HEK293T (cell line): ENCODE measurements at places on chromosomes 7 and 10.

DNA sequence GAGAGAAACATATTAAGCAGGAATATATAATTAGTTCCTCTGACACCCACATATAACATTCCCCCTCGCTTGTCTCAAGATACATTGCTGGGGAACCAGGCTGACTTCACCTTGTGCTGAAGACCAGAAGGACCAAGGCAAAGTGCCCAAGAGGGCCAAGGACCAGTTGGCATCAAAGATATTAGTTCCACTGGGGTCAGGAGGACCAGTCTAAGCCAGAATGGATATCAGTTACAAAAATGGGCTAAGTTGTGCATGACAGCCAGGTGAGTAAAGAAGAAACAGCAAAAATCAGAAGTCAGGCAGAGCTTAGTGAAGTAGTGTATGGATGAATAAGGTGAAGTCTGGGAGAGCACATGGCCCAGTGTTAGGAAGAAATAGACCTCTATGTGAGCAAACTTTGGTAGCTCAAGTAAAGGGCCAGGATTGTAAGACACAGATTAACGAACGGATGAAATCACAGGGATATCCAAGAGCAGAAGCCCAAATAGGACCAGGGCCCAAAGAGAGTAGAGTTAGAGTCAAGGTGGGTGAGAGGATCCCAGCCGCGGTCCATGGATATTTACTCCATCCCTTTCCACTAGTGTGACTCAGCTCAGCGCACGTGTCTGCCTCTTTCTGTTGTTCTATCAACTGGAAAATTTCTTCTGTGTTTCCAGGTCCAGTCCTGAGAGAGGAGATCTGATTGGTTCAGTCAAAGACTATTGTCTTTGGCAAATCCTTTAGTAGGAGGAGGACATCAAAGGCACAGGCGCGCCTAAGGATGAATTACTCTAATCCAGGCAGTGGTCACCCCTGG is 5.0 kb downstream of the CALD1 start:
- DNase-seq = no peak

DNA sequence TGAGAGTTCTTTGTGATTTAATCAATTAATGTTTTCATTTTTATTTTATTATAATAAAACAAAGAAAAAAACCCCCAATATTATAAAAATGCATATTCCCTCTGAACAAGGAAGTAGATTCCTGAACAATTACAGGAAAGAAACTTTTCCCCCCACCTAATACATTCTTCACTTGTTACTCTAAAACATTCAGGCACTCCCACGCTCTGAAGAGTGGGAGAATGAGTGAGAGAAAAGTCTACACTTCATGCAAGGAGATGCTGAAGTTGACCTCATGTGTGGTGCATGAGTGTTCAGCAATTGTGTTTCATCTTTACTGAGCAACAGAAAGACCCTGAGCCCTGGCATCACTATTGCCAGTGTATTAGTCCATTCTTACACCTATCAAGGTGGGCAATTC is 244.2 kb upstream of the IGFBP3 start:
- DNase-seq = no peak

DNA sequence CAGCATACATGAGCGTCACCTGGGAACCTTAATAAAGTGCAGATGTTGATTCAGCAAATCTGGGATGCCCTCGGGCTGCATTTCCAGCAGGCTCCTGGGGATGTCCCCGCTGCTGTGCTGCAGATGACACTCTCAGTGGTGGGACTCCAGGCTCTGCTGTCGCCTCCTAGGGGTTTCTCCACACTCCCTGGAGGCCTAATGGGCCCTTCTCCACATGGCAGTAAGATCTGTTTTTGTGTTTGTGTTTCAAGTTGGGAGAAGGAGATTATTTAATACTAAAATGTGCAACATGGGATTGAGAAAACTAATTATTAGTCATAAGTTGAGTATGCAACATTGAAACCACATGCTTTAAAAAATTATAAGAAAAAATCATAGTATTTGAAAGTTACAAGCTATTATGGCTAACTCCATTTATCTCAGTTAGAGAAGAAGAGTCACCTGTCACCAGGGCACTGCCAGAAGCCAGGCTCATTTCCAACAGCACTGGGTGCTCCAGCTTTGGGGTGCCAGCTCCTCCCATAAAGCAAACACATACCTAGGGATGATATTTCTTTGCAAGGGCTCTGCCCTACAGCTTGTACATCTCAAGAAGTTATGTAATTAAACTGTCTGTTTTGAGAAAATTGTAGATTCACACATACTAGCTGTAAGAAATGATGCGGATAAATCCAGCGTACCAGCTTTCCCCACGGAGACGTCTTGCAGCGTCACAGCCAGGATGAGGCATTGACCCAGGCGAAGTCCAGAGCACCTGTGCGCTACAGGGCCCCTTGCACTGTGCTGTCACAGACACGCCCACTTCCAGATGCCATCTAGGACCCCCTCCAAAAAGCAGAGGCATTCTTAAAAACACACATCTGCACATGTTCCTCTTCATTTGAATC is 106.4 kb downstream of the EGFR start:
- no peak for DNase-seq

- DNase-seq = no peak
Observed at GRCh38 chr7:155682484-155682883, 38.0 kb downstream of the RBM33 start.

DNA sequence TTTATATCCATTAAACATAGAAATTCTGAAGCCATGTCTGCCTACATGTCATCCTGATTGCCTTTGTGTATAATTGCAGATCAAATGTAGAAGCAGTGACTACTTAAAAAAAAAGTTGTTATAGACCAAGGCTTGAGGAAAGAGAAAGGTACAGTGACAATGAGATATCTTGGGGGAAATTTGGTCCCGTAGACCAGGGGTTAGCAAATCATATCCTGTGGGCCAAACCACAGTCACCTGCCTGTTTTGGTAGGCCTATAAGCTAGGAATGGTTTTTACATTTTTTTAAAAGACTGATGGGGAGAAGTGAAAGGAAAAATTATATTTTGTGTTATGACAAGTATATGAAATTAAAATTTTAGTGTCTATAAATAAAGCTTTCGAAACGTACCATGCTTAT is 12.9 kb downstream of the PAPSS2 start:
- DNase-seq = no peak

DNA sequence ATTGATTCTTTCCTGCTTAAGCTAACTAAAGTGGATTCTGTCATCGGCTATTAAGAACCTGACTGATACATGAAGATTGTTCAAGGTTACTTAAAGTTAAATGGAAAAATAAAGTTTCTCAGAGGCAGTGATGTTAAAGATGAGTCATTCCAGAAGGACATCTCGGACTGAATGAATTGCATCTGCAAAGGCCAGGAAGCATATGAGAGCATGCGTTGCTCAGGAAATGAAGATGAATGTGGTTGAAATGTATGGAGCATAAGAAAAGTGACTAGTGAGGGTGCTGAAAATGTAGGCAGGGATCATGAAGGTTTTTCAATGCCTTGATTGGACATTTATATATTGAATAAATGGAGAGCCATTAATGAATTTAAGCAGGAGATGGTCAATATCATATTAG is 133.9 kb upstream of the GHITM start:
- DNase-seq = no peak

- no peak for DNase-seq
Observed at GRCh38 chr10:7618461-7618860, 48.3 kb downstream of the ITIH5 start.

DNA sequence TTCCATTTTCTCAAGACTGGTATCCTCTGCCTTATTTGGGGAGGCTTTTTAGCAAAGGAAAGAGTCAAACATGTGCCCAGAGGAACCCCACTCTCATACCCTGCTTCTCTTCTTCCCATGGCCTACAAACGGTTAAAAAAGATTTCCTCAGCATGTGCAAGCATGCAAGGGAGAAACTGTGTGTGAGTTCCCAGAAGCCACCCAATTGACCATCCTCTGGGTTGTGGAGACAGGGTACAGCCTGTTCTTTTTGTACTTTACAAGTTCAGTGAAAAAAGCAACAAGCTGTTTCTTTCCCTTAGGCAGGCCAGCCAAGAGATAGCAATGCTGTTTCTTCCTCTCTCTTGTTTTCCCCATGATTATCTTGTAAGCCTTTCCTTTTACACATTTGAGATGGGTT is 68.8 kb upstream of the MTPN start:
- no peak for DNase-seq

DNA sequence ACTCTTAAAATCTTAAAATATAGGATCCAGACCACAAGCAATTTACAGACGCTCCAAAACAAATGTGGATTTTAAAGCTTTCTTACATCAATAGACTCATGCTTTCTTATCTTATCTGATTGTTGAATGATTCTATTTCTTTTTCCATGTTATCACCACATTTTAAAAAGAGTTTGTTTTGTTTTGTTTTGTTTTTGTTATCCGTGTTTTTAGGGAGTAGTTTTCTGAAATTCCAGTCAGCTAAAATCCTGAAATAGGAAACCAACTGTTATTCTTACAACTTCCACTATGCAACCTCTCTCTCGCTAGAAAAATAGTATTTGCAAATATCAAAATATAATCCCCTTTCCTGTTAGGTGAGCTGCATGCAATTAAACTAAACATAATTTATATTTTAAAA is 251.0 kb downstream of the PCDH15 start:
- DNase-seq = no peak

DNA sequence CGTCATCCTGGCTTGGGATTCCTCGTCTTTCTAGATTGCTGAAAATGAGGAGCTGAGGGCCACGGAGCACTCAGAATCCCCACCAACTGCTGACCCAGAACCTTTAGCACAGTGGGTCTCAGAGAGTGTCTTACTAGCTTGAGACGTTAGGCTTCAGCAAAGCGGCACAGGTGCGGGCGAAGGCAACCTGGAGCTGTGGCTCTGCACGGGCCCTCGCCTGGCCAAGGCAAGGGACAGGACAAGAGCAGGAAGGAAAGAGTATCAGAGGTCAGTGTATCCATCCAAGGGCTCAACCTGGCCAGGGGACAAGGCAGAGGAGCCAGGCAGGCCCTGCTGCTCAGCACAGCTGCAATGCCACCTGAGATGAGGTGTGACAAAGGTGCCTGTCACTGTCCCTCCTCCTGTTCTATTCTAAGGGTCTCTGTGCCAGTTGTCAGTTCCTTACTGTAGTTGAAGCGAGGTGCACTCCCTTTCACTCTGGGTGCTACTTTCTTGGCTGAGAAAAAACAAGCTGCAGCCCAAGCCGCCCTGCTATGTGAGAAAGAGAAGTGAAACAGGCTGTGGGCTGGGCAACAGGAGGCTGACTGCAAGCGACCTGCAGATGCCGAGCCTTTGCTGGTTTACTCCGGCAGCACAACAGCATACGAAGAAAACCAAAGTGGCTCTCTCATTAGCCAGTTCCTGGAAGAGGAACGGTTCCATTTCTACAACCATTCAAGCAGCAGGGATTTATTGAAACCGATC is 33.3 kb upstream of the KDM7A start:
- peak; percentile 6 for DNase-seq

GRCh38 chr10:112184052-112184371 is 447 bp upstream of the GPAM start:
- DNase-seq = no peak

DNA sequence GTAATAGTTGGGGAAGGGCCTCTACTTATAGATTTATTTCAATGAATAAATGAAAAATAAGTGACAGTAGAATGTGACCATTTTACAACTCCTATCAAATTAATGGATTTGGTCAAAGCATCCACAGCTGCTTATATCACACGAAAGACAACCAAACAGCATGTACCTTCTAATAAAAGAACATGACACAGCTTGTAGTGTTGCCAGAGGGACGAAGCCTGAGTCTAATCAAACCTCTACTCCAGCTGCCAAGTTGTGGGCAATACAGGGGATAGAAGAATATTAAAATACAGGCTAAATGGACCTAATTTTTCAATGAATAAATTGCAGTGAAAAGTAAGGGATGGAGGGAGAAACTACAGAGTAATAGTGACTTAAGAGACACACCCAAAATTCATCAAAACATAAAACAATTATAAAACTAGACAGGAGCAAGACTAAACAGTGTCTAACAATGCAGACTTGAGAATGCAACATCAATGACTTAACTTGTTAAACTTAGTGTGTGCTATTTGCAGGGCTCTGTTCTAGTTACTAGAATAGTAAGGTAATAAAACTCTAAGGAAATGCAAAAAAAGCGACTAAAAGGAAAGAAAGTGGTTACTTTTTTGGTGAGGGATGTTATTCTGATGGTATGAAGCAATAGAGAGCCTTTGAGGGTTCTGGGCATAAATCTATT is 853.8 kb downstream of the GRM8 start:
- DNase-seq = no peak

DNA sequence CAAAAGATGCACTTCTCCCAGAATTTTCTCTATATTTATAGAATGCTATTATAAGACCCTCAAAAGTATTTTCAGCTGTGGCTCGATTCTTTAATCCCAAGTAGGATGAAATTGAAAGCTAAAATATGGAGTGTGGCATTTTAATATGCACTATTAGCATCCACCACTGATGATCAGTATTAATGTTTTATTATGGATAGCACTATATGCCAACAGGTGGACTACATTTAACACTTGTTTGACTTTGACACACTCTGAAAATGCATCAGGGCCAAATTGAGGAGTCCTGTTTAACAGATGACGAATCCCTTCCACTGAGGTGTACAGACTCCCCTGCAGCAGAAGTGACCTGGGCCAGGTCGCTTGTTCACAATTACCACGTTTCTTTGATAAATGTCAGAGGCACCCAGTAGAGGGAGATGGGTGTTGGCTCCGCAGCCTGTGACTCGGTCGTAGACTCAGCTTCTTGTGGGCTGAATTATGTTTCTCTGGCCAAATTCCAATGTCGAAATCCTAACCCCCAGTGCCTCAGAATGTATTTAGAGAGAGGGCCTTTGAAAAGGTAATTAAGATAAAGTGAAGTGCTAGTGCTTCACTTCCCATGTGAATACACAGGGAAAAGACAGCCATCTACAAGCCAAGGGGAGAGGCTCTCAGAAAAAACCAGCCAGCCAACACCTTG is 48.1 kb downstream of the WIPF3 start:
- peak; percentile 51 for DNase-seq

- DNase-seq = no peak
Observed at GRCh38 chr10:8034466-8035005, 20.0 kb upstream of the GATA3 start.

GRCh38 chr10:6977398-6978186 is 397.5 kb upstream of the PRKCQ start:
- DNase-seq = no peak

- DNase-seq = no peak
Observed at GRCh38 chr7:134365341-134366054, 48.8 kb upstream of the SLC35B4 start.

DNA sequence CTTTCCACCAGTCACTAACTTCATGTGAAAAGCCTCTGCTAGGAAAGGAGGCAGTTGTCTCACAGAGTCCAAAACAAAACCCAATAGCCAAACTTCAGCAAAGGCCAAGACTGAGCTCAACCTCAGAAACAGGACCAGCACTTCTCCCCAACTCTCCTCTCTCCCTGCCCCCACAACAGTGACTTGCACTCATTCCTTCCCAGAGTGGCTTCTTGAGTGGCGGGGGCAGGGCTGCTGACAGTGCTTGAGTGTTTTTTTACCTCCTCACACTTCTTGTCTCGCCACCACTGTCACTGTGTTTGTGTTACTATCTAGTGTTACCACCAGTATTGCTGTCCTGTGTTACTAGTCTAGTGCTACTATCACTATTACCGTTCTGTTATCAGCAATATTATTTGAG is 206.8 kb downstream of the KLF6 start:
- DNase-seq = no peak
